Fibroblast of skin of left quadriceps (primary cell): ENCODE measurements at places on chromosomes 5 and 9.

GRCh38 chr9:81717747-81718077, 28.4 kb upstream of the TLE1 start:
- DNase-seq = no peak

GRCh38 chr9:36485647-36486328, 85.7 kb upstream of the RNF38 start:
- DNase-seq = no peak

DNA sequence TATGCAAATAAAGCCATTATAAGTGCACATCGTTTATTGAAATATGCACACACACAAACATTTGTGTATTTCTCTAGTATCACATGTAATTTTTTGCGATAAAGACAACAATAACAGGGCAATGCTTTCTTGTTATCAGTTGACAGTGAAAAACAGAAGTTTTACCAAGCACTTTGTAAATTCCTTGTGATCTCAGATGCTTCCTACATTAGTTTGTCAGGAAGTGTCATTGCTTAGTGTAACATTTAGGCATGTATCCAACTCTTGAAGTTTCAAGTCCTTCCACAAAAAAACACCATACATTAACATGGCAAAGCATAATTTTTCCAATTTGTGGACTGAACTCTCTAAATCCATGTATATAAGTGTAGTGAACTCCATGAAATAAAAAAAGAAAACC, 46.4 kb downstream of the MOCS2 start:
- no peak for DNase-seq

DNA sequence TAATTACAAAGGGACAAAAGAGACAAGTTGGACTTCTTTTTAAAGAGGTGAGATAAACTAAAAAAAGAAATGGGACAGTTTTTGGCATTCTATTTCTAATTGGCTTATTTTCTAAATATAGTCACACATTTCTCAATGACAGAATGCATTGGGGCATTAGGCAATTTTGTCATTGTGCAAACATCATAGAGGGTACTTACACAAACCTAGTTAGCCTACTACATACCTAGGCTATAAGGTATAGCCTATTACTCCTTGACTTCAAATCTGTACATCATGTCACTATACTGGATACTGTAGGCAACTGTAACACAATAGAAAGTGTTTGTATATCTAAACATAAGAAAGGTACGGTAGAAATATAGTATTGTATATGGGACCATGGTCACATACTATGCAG, 56.1 kb downstream of the LSM11 start:
- DNase-seq = no peak

DNA sequence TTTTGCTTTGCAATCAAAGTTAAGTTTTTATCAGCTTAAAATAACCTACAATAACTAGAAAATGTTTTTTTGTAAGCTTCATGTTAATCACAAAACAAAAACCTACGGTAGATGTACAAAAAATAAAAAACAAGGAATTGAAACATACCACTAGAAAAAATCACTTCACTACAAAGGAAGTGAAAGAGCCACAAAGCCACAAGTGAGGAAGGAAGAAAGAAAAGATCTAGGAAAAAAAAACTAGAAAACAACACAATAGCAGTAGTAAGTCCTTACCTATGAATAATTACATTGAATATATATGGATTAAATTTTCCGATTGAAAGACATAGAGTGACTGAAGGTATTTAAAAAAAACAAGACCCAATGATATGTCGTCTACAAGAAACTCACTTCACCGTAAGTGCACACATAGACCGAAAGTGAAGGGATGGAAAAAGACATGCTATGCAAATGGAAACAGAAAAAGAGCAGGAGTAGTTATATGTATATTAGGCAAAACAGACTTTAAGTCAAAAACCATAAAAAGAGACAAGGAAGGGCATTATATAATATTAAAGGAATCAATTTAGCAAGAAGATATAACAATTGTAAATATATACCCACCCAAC, 13.4 kb upstream of the ZDHHC21 start:
- no peak for DNase-seq

DNA sequence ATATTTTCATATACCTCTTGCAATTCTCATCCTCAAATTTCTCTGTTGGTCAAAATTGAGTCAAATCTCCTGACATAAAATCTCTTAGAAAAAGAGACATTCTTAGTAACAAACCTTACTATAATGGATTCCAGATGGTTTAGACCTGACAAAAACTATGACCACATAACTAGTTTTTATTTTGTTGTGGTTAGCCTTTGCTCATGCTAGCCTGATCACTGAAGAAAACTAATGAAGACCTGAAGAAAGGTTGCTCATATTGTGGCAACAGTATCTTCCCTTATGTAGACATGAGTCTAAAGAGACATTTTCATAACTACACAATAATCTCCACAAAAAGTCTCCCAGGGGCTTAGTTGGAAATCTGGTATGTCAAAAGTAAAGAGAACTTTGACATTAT, 274.1 kb upstream of the TMEM161B start:
- no peak for DNase-seq

DNA sequence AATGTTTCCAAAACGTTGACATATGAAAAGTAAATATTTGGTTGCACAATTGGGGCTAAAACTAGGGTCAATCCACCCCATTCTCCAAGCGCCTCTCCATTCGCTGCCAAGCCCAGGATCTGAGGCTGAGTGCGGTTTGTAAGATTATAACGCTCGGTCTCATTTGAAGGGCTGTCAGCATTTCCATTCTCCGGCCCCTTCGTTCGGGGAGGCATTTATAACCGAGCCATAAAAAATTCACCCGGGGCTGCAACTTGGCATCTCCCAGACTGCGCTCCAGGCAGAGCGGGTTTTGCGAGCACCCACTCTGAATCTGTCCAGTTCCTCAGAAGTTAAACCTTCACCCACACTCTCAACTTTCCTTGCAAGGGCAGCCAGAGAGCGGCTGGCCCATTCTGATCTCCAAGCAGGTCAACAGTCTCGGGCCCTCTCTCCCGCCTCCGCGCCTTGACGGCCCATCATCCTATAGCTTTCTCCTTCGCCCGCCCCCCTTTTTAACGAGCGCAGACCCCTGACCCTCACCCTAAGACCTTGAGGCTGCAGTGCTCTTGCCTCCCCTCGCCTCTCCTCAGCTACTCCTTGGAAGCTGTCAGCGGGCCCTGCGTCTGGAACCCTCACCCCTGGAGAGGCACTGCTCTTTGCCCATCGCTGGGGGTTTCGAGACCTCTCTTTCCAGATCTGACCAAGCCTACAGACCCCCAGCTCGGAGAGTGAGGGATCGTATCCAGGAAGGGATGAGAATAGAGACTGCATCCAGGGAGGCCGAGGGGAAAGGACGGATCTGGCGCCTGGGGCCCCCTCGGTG, 1.1 kb downstream of the SLIT3 start:
- no peak for DNase-seq
